Stimulated activated CD8-positive, alpha-beta memory T cell treated with anti-CD3 and anti-CD28 coated beads, Interleukin-7, amount 100 ng/mL, for 4 hours (primary cell): ENCODE measurements at places on chromosomes 12 and 14.

- DNase-seq: no peak
Measured at GRCh38 chr14:100393906-100394732, 71.0 kb downstream of the SLC25A47 start.

GRCh38 chr12:87363497-87364084 lies 665.6 kb downstream of the C12orf50 start:
- no peak for DNase-seq

- DNase-seq: no peak
Measured at GRCh38 chr12:122969676-122970075, 3.4 kb upstream of the ABCB9 start.

- DNase-seq: no peak
Measured at GRCh38 chr12:22709292-22709691, 84.3 kb downstream of the ETNK1 start.

DNA sequence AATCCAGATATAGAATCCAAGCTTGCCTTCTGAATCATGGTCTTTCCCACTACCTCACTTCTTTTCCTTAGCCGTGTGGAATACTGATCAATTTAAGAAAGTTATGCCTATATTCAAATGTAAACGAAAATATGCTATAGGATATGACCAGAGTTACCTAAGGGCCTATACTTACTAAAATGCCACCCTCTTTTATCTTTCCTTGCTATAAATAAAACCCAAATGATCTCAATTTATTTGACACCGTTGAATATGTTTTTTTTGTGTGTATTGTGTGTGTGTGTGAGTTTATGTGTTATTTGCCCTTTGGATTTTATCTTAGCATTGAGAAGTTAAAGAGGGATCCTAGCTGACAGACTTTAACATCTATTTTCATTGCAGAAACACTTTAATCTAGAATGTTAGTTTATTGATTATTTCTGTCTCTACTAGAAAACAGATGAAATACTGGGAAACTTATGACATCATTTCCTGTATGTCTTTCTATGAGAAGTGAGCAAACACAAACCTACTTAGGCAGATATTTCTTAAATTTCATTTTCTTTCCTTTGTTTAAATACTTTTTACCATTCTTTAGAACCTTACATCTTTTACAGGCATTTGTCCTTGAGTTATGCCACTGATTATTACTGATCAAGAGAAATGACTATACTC lies 2.0 kb upstream of the TAS2R9 start:
- no peak for DNase-seq

DNA sequence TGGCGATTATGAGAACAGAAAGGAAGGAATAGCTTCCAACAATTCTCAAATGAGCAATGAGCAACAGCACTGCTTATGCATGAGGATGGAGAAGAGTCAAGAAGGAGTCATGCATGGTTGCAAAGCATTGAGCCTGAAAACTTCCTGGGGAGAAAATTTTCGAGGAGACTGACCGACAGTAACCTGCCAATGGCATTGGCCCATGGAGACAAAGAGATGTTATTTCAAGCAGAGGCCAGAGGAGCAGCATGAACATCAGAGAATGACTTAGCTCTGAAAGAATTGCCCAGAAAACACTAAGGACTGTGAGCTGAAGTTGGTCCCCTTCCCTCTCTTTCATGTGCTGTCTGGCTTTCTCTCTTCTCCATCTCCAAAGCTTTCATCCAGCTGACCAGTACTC lies 343.4 kb downstream of the ADAMTS20 start:
- DNase-seq: no peak

DNA sequence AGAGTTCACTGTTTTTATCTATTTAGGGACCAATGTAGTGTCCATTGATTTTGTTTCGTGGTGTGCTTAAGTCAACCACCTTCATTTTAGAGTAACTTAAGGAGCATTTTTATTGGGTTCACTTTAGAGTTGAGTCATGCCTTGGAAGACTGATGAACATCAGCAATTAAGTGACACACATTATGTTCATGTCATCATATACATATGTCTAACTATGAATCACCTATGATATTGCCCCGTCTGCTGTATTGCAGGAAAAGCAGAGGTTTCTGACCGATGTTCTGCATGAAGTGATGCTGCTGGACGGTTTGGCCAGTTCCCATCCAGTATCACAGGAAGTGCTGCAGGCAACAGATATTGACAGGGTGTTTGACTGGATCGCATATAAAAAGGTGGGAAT lies 227.1 kb downstream of the TRHDE start:
- DNase-seq: no peak

DNA sequence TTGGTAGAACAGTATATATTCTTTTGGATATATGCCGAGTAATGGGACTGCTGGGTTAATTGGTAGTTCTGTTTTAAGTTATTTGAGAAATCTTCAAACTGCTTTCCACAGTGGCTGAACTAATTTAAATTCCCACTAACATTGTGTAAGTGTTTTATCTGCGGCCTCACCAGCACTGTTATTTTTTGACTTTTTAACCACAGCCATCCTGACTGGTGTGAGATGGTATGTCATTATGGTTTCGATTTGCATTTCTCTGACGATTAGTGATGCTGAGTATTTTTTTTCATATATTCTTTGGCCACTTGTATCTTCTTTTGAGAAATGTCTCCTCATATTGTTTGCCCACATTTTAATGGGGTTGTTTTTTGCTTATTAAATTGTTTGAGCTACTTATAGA lies 357.4 kb downstream of the C12orf50 start:
- no peak for DNase-seq

DNA sequence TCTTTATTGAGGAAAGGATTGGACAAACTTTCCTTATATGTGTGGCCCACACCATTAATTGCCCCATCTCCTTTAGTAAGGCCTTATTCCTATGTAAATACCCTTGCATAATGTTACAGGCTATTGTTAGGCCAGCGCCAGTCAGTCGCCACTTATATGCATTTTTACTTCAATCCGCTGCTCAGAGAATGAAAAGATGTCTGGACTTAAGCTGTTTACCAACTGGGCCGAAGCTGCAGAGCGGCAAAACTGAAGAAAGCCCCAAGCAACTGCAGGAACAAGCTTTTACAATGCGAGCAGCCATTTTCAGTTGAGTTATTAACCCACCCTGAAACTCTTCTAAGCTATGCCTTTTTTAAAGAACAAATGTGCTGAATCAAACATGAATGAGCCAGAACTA lies 92.1 kb upstream of the OTX2 start:
- no peak for DNase-seq

- peak; percentile 82 for DNase-seq
Measured at GRCh38 chr14:100375266-100375962, 52.3 kb downstream of the SLC25A47 start.
